Amygdala (tissue), 56 donors: ENCODE measurements at places on chromosomes 13 and 19.

DNA sequence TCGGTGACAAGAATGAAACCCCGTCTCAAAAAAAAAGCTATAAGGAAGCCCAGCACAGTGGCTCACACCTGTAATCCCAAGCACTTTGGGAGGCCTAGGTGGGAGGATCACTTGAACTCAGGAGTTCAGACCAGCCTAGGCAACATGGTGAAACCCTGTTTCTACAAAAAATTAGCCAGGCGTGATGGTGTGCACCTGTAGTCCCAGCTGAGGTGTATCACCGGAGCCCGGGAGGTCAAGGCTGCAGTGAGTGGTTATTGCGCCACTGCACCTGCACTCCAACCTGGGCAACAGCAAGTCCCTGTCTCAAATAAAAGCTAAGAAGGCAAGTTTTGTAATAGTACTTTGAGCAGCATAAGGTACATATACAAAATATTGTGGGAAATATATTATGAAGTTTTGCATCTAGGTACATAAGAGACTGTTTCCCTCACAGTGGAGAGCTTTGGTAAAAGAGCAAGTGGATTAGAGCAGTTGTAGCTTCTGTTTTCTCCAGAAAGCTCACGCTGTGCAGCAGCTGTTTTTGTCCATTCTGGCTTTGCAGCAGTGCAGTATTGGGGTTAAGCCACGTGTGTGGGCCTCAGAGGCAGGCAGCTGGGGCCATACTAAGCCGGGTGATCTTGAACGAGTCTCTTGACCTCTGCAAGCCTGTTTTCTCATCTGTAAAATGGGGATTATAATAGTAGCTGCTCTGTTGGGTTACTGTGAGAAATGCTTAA, 35.4 kb downstream of the ARHGAP35 start:
- no peak for DNase-seq

DNA sequence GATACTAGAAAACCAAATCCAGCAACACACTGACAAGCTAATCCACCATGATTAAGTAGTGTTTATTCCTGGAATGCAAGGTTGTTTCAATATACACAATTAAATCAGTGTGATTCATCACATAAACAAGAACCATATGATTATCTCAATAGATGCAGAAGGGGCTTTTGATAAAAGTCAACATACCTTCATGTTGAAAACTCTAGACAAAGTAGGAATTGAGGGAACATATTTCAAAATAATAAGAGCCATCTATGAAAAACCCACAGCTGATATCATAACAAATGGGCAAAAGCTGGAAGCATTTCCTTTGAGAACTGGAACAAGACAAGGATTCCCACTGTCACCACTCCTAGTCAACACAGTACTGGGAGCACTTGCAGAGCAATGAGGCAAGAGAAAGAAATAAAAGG, 213.6 kb upstream of the CSNK1A1L start:
- no peak for DNase-seq

- DNase-seq, result no peak
Observed at GRCh38 chr13:21550918-21551317, 53.1 kb downstream of the MICU2 start.

DNA sequence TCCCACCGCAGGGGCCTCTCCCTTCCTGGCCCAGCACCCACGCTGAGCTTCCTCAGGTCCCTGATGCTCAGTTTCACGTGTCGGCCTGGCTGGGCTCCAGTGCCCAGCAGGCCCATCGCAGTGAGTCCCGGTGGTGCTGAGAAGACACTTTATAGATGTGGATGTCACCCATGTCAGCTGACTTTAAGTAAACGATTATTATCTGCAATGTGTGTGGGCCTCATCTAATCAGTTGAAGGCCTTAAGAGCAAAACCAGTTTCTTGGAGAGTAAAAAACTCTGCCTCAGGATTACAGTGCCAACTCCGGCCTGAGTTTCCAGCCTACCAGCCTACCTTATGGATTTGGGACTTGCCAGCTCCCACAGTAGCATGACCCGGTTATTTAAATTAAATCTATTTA, 17.3 kb upstream of the SMIM17 start:
- DNase-seq, result no peak

DNA sequence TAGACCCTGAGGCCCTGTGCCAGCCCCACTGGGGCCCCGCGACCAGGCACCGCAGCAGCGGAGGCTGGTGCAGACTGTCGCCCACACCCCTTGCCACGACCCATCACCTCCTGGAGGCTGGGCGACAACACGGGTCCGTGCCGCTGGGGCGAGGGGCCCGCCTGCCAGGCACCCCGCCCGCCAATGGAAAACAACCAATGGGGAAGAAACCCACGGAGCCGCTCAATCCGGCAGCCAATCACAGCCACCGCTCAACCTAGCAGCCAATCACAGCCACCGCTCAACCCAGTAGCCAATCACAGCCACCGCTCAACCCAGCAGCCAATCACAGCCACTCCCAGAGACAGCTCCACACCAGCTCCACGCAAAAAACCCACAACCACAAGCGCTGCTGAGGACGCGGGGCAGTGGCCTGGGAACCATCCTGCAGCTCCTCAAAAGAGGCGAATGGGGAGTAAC, 29.7 kb downstream of the GPX4 start:
- DNase-seq, result no peak

DNA sequence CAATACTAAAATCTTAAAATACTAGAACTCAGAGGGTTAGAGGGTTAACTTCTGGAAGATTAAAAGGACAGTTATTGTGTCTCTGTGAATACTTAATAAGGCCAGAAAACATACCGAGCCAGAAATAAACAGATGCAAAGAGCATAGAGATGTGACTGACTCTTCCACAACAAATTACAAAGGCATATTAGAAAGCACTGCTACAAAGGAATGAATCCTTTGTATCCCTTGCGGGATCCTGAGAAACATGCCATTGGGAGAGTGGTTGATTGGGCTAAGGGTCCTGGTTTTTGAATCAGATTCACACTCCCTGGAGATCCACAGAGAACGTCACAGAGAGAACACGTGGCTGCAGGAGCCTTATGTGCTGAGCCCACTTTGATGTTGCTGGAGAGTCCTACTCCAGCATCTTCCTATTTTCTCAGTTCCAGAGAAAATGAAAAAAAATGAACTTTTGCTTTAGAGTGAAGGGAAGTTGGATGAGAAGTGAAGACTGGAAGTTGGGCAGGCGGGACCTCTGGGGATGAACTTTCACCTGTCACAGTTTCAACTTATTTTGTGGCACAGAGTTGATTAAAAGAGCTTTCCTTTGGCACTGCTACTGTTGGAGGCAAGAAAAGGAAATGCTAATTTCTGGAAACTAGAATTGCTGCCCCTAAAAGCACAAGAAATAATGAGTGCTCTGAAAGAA, 309.9 kb downstream of the DCT start:
- no peak for DNase-seq

- DNase-seq, result peak; percentile 55
Observed at GRCh38 chr13:24050292-24050711, 110.2 kb upstream of the SPATA13 start.
